ENCODE measurements at places on chromosomes 2 and 18.

DNA sequence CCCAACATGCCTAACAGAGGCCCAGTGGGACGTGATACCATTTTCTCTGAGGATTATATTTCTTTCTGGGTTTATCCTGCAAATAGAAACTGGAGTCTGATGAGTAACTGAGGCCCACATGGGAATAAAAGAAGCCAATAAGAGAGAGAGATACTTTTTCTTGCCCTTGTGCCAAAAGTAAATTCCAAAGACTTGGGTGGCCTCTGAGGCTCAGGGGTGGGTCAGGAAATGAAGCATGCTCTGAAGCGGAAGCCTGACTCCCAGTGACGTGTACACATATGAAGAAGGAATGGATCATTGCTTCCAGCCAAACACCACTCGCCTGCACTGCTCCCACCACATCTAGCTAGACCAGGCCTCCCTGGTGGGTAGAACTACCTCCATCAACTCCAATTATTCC, 273.6 kb upstream of the NCKAP5 start:
- DNase-seq = no peak

DNA sequence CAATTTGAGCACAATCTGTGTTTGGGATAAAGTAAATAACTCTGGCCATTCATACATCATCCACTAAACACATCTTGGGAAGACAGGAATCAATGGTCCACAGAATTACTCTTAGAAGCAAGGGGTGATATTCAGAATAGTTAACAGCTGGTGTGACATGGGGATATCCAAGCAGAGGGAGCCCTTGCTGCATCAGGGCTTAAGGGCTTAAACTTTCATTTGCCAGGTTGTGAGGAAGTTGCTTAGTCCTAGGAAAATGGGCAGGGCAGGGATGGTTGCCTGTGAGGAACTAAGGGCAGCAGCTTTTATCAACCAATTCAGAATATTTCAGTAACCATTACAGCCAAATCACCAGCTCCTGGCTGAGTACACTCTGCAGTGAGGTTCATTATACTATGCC, 2.0 kb upstream of the ITGA6 start:
- no peak for DNase-seq

DNA sequence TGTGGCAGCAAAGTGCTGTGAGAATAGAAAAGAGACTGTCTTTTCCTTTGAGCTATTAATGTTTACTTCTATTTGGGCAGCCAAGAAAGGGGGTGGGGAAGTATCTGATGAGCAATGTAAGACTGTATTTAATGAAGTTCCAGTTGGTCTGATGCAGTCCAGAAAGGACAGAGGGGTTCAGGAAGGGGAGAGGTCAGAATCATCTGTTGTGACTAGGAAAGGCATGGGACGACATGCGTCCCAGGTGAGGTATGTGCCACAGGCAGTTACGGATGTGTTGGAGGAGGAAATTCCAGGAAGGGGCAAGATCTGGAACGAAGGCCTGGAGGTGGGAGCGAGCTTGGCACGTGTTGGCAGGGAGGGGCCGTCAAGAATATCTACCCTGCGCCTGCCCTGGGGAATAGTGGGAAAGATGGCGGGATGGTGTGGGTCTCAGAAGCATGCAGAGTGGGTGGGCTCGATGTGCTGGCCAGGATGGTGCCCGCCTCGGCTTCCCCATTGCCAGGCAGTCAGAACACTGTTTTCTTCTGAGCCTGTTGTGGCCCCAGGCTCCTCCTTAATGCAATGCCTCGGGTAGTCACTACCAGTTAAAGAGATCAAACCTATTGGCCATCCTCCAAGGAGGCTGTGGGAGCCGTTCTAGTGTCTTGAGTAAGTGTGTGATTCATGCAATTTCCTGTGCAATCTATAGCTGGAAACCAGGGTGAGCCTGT, 57.8 kb upstream of the TXNDC2 start:
- DNase-seq = no peak

DNA sequence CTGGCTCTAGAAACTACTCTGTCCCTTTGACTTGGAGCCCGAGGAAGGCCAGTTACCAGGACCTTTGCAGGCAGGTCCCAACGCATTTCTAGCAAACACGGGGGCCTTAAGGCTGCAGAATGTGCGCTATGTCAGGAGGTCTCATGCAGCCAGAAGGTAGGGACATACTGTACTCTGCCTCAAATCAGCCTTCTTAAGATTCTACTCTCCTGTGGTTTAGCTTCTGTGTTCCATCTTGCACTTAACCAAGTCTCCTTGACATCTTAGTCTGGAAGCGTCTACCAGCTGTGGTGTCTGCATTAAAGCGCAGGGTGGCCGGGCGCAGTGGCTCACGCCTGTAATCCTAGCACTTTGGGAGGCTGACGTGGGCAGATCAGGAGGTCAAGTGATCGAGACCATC, 65.5 kb downstream of the STEAP3 start:
- DNase-seq = no peak

- no peak for DNase-seq
These were observed 31.9 kb upstream of the EML4 start for GRCh38 chr2:42137125-42137841.

- DNase-seq = no peak
These were observed 205.5 kb downstream of the FBXO15 start for GRCh38 chr18:73942081-73942625.

DNA sequence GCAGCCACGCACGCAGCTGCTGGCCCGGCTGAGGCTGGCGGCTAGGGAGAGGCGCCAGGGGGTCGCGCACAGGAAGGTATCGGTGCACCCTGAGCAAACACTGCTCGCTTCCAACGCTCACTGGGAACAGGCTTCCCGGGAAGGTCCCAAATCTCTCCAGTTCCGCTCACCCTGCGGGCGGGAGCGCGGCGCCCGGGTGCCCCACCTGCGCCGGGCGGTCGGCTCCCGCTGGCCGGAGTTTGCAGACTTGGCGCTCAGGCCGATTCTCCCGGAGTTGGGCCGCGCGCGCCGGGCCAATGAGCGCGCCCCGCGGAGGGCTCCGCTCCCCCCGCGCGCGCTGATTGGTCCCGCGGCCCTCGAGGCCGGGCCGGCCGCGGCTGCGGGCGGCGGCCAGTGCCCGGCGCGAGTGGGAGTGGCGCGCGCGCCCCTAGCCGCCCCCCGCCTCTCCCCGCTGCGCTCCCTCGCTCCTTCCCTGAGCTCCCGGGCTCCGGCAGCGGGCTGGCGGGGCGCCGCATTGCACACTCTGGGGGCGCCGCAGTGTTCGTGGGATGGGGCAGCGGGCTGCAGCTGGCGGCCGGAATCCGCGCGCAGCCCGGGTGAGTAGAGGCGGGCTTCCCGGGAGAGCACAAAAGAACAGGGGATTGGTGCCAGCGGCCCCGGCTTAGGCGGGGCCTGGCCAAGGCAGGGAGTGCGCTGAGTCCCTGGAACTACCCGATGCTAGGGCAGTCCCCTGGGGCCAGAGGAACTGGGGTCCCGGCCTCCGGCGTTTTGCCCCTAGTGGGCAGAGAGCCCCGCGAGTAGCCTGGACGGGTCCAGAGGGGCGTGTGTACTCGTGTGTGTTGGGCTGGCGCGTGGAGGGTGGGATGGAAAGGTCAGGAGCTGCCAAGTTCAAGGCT, at the start of gene LYPD6:
Gene LYPD6, plus strand, starts transcription at position 461 of the 896 bp plus-strand sequence. CDS start 107,122 bp downstream, outside the sequence.
- DNase-seq = peak; percentile 76

GRCh38 chr2:150484461-150485021, 2.9 kb downstream of the RND3 start:
- DNase-seq = no peak

DNA sequence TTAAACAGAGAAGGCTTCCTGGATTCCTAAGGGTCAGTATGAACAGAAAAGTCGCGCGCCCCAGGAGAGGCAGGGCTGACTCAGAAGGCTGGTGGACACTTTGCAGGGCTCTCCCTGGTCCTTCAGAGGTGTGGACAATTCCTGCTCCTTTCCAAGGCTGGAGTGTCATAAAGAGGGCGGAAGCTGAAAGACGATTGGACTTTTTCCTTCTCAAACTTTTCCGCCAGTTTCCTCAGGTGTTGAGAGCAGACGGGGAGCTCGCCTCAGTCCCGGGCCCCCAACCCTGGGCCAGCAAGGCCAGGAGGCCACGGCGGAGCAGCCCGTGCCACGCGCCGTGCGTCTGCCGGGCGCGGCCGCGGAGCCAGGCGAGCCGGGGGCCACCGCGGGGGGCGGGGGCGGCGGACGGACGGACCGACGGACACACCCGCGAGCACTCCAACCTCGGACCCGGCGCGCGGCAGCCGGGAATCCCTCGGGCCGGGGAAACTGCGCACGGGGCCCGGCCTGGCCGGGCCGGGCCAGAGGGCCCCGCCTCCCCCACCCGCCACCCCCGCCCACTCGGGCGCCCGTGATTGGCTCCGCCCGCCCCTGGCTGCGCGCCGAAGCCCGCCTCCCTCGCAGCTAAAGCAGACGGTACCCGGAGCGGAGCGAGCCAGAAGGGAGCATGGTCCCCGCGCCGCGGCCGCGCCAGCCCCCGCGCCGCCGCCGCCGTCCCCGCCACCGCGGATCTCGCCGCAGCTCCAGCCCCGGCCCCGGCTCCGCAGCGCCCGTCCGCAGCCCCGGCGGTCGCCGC, at the start of gene KLHL29:
Gene KLHL29, plus strand, starts transcription at position 629 of the 793 bp plus-strand sequence. CDS start 177,018 bp downstream, outside the sequence.
- no peak for DNase-seq

DNA sequence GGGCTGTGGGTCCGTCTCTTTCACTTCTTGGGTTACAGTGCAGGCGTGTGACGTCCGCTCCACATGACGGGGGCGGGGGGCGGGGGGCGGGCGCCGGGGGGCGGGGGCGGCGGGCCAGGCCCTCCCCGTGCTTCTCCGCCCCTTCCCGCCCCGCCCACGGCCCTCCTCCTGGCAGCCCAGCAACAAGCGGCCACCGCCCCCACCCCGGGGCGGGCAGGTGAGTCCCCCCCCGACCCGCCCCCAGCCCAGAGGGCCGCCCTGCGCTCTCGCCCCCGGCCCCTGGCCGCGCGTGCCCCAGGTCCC, 3.6 kb downstream of the ZNF516 start:
- peak; percentile 55 for DNase-seq

GRCh38 chr2:1972422-1972821, 228.1 kb upstream of the PXDN start:
- peak; percentile 34 for DNase-seq

DNA sequence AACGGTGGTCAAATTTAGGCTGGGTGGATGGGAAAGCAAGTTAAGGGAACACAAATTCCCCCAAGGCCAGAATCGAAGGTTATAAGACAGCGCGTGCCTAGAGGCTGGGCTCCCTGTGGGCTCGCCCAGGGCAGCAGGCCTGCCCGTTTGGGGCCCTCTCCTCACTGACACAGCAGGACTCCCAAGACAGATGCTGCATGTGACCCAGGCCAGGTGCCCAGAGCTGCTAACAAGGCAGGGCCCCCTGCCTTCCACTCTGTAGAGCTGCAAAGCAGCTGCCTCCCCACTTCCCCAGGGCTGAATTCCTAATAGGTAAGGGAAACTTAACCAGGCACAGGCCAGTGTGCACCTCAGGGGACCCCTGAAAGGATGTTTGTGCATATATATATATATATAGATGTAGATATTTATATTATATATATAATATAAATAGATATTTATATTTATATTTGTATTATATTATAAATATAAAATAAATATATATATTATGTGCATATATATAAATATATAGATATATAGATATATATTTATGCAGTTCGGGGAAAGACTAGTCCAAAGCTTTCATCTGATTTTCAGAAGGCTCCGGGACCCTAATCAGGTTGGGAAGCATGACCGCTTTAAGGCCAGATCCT, 43.7 kb downstream of the TMEM37 start:
- DNase-seq = no peak

DNA sequence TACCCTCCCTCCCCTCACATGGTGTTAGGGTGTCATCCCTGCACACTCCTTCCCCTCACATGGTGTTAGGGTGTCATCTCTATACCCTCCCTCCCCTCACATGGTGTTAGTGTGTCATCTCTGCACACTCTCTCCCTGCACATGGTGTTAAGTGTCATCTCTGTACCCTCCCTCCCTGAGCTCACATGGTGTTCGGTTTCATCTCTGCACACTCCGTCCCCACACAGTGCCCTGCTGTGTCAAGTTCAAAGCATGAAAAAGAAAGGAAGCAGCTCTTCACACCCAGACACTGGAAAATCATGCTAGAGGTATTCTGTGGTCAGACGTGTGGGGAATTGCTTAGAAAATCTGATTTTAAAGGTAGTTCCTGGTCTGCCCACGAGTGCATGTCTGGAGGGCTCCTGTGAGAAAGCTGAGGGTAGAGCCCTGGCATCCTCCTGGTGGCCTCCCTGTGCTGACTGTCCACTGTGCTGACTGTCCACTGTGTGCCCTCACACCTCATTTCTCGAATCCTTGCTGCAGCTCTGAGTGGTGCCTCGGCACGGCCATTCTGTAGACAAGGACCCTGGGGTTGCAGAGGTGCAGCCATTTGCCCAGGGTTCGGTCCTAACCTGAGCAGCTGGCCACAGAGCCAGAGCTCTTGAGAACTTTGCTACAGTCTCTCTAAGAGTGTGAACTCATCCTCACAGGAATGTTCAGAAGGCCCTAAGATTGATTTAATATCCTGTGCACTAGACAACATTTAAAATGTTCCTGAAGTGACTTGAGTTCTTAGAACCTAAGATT, 69.1 kb upstream of the NFATC1 start:
- DNase-seq = no peak

DNA sequence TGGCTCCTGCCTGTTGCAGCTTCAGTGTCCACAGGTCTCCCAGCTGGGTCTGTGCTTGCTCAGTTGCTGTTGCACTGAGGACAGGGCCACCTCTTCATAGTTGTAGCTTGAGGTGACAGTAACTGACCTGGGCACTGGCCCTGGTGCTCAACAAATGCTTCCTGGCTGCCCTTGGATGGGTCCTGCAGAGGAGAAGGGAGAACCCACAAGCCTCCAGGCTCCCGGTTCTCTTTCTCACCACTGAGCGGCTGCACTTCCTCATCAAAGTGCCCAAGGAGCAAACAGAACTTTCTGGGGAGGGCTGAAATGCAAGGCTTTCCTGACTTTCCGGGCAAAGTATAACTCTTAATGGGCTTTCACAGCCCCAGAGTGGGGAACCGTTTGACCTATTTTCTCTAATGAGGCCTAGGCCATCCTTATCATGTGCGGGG, 38.7 kb downstream of the LCT start:
- DNase-seq = no peak

GRCh38 chr2:105038383-105039061, 653 bp downstream of the MRPS9 start:
- peak; percentile 14 for DNase-seq

GRCh38 chr2:229930656-229931055, 8.4 kb downstream of the FBXO36 start:
- no peak for DNase-seq

- DNase-seq = no peak
These were observed 8.4 kb downstream of the SP5 start for GRCh38 chr2:170723446-170723958.

DNA sequence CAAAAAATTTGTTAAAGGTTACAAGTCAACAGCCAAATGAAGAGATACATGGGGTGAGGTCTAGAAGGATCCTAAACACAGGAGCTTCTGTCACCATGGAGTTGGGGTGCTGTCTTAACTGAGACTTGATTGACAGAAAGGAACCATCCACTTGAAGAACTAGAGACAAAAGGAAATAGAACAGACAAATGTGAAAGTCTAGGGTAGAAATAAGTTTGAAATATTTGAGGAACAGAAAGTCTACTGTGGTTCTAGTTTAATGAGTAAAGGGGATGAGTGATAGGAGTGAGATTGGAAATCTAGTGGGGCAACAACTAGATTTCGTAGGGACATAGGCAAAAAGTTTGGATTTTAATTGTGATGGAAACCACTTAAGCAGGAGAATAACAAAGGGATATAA, 18.7 kb downstream of the RBBP8 start:
- DNase-seq = no peak

- no peak for DNase-seq
These were observed 4.0 kb downstream of the TSGA10 start for GRCh38 chr2:99150706-99151105.

- no peak for DNase-seq
These were observed 53.4 kb upstream of the SETBP1 start for GRCh38 chr18:44627280-44627679.

- no peak for DNase-seq
These were observed at the start of gene GPR55 for GRCh38 chr2:230924470-230925341. TSS of gene GPR55 (minus strand) at chr2:230925242. CDS start at chr2:230910962, 14,280 bp downstream.

Measured in right renal cortex interstitium (tissue), 3 donors.